ENCODE measurements at places on chromosomes 4 and X.
A peak's percentile ranks its signal among the peaks of the same experiment; 100 is the strongest.

GRCh38 chr4:15658136-15658770, 3.1 kb upstream of the FBXL5 start:
- no peak for DNase-seq

GRCh38 chr4:119647558-119647957, 19.0 kb upstream of the PDE5A start:
- no peak for DNase-seq

DNA sequence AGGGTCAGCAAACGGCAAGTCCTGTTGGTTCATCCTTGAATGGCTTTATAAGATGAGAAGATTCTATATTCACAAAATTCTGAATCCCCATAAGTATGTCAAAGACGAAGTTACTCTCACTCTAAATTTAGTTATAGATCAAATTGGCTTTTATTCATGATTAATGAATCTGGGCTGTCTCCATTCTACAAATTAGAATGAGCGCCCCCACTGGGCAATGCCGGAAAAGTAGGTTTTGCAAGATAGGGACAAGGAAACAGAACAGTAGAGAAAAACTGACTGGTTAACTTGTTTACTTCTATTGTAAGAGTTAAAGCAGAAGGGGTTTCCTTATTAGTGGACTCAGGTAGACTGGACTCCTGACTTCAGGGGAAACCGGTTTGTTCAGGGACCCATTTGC, 100.3 kb downstream of the F11 start:
- no peak for DNase-seq

DNA sequence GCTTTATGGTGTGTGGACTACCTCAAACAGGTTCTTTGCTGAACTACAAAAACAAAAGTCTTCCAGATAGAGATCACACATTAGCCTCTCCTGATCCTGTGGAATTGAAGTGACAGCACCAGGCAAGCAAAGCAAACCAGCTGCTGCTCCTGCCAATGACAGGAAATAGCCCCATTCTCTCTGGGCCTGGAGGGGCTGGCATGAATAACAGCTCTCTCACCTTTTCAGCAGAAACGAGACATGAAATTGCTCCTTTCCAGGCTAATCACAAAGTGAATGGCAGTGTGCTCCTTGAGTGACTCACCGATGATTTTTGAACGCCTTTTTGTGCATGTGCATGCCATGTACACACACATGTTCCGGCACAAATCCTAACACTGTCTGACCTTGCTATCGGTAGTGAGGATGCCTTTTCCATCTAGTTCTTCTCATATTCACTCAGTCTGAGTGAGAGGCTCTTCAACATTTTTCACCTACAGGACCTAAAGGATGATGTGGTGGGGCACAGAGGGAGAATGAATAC, 24.4 kb downstream of the MFAP3L start:
- peak; percentile 25 for DNase-seq

- no peak for DNase-seq
Measured at GRCh38 chrX:155113097-155113496, 41.8 kb downstream of the BRCC3 start.

GRCh38 chrX:151239751-151240150, 63.4 kb downstream of the GPR50 start:
- DNase-seq = no peak

DNA sequence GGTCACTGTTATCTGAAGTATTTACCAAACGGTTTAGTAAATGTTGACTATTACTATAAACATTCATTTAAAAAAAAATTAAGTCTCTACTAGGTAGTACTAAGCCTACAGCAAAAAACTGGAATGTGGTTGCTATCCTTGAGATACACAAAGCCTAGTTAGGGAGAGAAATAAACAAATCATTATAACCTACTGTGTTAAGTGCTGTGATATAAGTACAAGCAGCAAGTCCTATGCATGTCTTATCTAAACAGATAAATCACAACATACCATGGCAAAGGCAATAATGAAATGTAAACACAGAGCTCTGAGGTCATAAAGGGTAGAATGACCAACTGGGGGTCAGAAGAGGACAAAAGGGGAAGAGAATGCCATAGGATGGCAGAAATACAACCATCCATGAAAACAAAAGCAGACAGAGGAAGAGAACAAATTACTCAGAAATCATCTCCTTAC, 92.2 kb downstream of the RNF150 start:
- peak; percentile 39 for DNase-seq
